Activated CD8-positive, alpha-beta memory T cell treated with anti-CD3 and anti-CD28 coated beads for 24 hours (primary cell): ENCODE measurements at places on chromosomes 6 and 20.

DNA sequence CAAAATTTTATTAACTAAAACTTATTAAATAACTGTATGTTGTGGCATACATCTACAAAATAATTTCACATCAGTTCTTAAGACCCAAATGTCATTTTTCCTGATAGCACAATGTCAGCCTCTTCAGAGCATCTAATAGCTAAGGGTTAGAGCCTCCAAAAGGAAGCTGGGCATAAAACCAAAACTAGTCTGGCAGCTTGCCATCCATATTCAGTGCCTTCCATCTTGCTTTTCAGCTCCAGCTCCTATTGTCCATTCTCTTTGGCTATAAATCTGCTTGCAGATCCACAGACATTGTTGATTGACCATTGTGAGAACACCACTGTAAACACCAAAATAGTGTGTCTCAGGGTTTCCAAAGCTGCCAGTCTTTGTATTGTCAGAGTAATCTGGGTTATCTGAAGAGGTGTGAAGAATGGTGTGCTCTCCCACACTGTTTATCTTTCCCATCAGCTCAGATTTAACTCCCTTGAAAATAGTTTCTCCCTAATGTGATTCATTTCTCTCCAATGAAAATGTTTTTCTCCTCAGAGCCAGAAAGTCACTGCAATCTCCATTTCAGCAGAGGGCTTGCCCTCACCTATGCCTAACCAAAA lies 154.8 kb upstream of the KCNQ5 start:
- no peak for DNase-seq

DNA sequence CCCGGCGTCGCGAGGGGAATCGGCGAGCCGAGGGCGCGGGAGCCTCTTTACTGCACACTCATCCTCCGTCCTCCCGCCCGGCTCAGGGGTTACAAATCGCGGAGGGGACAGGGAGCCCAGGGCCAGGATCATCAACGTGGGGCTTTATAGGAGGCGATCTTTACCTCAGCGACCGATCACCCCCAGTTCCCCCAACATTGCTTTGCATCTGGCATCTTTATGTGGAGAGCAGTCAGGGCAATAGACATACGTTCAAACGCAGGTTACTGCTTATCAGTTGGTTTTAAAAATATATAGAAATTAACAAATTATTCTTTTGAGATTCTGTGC lies 634 bp downstream of the HSF2 start:
- no peak for DNase-seq

GRCh38 chr6:118083711-118084110 lies 176.6 kb downstream of the SLC35F1 start:
- no peak for DNase-seq

- DNase-seq = no peak
These were observed 68.0 kb downstream of the TMEM170B start for GRCh38 chr6:11605507-11605905.

GRCh38 chr20:22226849-22227700 lies 357.3 kb downstream of the FOXA2 start:
- DNase-seq = no peak

GRCh38 chr20:2139250-2139649 lies 37.6 kb downstream of the STK35 start:
- DNase-seq = no peak

- peak; percentile 90 for DNase-seq
These were observed at the start of gene SLC16A10 for GRCh38 chr6:111087106-111087835. Gene SLC16A10, plus strand, starts transcription at chr6:111087503. Its CDS starts 250 bp downstream, at chr6:111087753.

GRCh38 chr6:113980937-113981554 lies 10.1 kb upstream of the HDAC2 start:
- DNase-seq = no peak

DNA sequence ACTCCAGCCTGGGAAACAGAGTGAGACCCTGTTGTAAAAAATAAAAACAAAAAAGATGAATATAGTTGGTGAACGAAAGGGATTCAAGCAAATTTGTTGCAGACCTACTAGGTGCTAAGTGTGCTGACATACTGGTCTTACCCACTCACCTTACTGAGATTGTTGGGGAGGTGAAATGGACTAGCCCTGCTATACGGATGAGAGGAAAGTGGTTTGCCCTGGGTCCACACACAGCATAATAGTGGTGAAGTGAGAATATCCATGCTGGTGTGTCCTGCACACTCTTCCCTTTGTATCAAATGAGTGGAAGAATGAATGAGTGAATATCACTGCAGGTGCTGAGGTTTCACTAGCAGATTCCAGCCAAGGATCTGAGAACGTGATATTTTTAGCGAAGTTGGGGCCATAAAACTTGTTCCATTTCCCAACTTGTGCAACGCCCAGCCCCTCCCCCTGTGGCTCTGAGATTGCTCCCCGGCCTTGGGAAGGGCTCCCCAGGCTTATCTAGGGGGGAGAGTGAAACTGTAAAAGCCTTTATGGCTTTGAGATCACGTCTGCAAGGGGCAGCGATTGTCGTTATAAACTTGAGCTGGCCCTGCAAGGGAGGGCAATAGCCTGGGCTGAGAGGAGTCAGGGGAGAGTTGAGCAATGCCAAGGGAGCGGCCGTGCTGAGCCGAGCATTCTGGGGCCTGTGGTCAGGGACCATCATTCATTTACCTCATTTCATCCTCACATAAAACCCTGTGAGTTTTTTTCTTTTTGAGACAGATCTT lies 33.2 kb upstream of the TTPAL start:
- DNase-seq = no peak

- no peak for DNase-seq
These were observed 18.5 kb downstream of the POM121L2 start for GRCh38 chr6:27293436-27294098.

- DNase-seq = no peak
These were observed 63.1 kb downstream of the SEC63 start for GRCh38 chr6:107894809-107895396.
